ENCODE measurements at places on chromosomes 16 and 17. TPM values are rescaled to one million over a fixed set of nuclear protein-coding genes. Genes with fewer than 3 reads are reported as not detected.
A peak's percentile ranks its signal among the peaks of the same experiment; 100 is the strongest.

- no peak for DNase-seq
Observed at GRCh38 chr16:78022347-78023060, at the start of gene CLEC3A. Gene CLEC3A (plus strand): TSS chr16:78022548. CDS start chr16:78022627, 79 bp downstream.

DNA sequence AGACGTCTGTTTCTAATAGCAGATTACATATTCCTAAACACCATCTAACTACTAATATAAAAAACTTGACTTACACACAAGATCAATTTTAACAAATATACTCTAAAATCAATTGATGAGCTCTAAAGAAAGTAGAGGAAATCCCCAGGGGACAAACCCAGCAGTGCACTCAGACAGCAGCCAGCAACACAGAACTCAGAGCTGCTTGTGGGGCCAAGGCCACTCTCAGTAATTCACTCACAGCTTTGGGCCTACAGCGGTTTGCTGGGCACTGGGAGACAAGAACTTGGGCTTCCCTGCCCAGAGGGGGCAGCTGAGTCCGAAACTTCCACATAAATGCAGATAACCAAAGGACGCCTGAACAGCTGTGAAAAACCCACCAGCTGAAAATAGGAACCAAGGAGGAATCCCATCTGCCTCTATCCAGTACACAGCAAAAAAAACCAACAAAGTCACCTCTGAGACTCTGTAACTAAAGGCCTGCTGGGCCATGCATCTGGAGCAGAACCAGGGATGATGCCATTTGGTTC, 21.4 kb downstream of the NPLOC4 start:
- DNase-seq, result no peak

DNA sequence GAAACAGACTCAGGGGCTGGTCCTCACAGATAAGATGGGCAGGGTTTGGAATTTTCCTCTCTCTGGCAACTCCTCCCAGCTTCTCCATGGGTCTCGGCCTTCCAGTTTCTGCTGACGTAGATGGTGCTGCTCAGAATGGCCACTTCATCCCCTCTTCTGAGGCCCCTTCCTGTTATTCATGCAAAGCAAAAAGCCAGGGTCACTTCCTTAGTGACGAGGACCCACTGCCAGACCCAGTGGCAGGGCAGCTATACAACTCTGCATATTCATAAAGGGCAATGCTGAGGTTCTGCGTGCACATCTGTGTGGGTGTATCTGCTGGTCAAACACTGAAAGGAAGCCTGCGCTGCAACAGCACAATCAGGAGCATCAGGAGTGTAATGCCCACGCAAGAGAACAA, 108.8 kb downstream of the WSCD1 start:
- no peak for DNase-seq

- DNase-seq, result no peak
Observed at GRCh38 chr16:27245276-27246172, 23.0 kb downstream of the NSMCE1 start.

- no peak for DNase-seq
Observed at GRCh38 chr17:422196-422930, 69.8 kb upstream of the RPH3AL start.

GRCh38 chr16:30601966-30602365, 8.2 kb downstream of the ZNF689 start:
- DNase-seq, result no peak

DNA sequence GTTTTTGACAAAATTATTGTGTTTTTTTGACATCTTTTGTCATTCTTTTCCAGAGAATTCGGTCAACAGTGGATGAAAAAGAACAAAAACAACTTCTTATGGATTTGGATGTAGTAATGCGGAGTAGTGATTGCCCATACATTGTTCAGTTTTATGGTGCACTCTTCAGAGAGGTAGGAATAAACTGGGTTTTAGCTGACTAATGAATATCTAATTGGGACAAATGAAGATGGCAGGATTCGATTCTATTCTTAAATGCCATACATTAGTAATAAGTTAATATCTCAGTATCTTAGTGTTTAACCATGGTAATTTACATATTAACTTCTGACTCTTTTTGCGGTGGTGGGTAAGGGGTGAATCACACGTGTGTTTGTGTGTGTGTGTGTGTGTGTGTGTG, 74.8 kb downstream of the MAP2K4 start:
- DNase-seq, result no peak

- DNase-seq, result no peak
Observed at GRCh38 chr16:1343428-1344242, 8.0 kb downstream of the TSR3 start.

DNA sequence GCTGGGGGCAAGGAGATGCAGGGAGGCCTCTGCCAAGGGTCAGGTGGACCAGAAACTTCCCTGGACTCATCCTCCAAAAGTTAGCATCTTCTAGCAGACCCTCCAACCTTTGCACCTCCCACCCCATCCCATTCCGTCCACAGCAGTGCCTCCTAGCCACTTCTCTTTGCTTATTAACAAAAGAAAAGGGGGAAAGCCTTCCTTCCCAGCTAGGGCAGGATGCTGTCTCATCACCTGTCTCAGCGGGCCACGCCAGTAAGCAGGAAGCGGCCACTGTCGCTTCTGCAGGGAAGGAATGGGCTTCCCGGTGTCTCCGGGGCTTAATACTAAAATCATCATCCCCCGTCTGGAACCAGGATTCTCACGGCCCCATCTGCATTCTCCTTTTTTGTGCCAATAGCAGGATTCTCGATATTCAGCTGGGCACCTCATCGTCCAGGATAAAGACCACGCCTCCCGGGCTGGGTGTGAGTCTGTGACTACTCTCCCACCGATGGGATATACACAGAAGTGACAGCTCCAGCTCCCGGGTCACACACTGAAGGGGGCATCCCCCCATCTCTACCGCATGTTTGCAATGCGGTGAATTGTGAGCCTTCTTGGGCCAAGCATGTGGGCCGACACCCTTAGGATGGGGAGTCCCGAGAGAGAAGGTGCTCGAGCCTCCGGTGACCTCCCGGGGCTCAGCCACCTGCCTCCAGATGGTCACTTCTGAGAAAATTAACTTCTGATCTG, 15.5 kb upstream of the RBFOX3 start:
- no peak for DNase-seq

DNA sequence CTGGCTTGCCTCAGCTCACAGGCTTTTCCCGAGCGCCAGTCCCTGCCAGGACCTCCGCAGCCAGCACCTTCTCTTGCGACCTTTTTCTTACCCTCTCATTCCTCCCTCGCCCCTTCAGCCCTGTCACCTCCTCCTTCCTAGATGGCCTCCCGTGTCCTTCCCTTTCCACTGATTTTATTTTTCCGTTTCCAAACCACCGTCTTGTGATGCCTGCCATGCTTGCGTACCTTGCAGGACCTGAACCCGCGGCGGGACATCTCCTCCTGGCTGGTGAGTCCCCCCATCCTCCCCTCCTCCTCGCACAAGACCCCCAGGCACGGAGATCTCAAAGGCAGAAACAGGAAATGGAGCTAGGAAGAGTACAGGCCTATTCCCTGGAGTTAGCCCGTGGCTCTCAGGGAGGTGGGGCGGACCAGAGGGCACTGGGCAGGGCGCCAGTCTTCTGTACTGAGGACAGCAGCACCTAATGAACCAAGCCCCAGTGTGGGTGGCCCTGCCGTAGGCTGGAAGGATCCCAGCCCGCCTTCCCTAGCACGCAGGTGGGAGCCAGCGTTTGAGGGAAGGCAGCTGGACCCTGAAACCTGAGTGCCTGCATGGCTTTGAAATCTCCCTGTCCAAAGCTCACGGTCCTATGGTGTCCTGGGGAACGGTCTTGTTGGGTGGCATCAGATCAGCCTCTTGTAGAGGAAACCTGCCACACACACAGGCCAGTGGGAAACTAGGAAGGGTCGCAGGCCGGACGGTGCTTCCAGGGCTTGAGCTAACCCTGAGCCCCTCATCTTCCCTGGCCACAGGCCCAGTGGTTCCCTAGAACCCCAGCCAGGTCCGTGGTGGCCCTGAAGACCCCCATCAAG, 612 bp downstream of the CISD3 start:
- DNase-seq, result no peak

DNA sequence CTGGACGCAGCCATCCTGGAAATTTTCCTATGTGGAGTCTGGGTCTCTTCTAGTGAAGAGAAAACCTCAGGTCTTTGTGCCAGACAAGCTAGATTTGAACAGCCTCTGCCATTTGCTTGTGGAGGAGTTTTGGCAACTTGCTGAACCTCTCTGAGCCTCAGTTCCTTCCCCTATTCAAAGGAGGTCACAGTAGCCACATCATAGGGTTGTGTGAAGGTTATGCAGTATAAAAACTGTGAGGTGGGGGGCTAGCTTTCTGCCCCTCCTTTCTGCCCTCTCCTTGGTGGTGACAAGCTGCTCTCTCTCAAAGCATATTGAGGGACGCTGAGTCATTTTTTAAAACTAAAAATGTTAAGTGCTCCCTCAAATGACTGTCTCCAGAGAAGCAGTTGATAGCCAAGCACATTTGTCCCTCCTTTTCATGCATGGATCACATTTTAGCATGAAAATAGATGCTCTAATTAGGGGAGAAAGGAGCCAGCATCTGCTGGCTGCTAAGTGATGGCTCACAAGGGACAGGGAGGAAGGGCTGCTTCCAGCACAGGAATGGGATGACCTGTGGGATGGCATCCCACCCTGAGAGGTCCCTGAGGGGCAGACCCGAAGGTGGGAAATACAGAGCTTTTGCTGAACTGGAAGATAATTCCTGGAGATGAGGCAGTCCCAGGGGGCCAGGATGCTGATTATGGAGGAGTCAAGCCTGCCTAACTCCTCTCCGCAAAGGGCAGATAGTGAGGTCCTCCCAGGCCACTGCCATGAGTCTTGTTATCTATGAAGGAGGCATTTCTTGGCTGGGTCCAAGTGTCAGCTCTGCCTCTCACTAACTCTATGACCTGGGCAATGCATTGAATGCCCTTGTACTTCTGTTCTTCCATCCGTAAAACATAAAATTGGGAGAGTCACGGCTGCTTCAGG, 218.8 kb downstream of the RAB11FIP4 start:
- no peak for DNase-seq

DNA sequence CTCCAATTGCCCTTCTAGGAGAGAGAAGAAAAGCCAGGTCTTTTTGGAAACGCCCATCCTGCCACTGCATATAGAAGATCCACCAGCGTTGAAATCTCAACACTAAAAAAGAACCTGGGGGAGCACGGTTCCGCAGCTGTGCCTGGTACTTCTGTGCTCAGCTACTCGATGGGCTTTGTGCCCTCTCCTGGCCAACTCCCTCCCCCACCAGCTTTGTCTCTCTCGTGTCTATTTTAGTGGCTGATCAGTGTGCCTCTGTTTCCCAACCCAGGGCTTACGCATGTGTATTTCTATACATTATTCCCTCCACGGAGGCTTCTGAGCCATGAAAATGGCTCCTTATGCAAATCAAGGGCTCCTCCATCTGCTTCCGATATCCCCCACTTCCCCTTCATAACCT, 83.5 kb downstream of the RBFOX3 start:
- no peak for DNase-seq

- no peak for DNase-seq
Observed at GRCh38 chr17:54945231-54945630, 23.2 kb downstream of the COX11 start.

- DNase-seq, result no peak
Observed at GRCh38 chr16:30070490-30070889, 4.9 kb downstream of the ALDOA start.

GRCh38 chr17:69239611-69240600, 11.3 kb upstream of the ABCA10 start:
- DNase-seq, result no peak

- peak; percentile 2 for DNase-seq
Observed at GRCh38 chr17:19329839-19330238, 32.7 kb downstream of the B9D1 start.

The SLC13A5 gene
- 0.21 TPM for total RNA-seq

The TEX14 gene
- not detected for total RNA-seq

The DCAF7 gene
- 18.6 TPM for total RNA-seq

The CCL23 gene
- total RNA-seq, result 29.7 TPM
